ENCODE measurements at places on chromosomes 6 and 20.

DNA sequence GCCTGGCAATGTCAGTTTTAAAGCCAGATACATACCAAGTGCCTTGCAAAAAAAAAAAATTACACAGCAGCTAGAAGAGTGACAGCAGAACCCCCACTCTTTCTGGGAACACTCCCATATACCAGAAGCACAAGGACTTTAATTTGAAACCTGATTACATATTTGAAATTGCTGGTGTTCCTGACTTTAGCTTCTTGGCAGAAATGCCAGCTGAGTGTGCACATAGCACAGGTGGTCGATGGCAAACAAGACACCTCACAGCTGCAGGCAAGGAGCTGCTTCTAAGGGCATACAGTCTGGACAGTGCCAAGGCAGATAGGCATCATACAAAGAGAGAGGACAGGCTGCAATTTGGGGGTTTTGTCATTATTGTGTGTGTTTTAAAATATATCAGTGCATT, 150.7 kb upstream of the SGK1 start:
- no peak for DNase-seq

DNA sequence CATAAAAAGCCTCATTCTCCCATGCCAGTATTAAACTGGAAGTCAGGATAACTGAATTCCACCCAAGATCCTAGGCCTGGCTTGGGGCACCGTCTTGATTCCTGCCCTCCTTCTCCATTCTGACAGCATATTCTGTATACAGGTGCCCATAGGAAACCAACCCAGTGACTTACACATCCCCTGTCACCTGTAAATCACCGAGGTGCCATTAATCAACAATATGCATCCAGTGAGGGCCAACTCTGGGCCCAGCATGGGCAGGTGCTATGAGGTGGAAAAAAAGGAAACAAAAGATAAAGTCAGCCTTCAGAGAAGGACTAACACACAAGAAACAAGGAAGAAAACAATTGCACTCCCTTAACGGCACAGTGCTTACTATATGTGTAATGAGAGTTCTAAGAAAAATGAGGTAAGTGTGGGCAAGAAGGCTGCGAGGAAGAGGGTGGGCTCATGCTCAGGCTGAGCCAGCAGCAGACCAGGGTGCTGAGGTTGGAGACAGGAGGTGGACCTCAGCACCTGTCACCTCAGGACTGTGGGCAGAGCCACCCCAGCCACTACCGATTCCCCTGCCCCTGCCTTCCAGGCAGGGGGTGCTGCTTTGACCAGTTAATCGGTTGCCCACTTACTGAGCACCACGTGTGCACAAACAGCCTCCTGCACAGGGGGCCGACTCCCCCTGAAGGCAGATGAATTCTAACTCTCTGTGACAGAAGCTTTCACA, 105.9 kb downstream of the TRERF1 start:
- no peak for DNase-seq

DNA sequence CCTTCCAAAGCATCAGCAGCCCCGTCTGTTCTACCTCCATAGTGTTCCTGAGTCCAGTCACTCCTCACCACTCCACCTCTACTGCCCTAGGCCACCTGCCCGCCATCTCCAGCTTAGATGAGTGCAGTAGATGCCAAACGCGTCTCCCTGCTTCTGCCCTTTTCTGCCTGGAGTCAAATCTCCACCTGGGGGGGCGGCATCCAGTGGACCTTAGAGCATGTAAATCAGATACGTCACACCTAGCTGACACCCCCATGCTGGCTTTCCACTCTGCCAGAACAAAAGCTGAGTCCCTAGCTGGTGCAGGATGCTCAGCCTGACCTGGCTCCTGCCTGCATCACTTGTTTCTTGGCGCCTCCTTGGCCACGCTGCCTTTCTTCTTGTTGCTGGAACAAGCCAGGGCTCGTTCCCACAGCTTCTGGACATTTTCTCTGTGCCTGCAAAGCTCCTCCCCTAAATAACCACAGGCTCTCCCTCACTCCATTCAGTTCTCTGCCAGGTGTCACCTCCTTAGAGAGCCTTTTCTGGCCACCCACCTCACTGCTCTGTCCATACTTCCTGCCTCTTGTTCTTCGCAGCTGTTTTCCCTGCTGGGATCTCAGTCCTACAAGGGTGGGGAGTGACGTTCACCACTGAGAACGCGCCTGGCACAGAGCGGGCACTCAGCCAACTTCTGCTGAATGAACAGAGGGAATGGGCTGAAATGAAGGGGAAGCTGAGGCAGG, 5.8 kb downstream of the DDR1 start:
- DNase-seq = no peak

DNA sequence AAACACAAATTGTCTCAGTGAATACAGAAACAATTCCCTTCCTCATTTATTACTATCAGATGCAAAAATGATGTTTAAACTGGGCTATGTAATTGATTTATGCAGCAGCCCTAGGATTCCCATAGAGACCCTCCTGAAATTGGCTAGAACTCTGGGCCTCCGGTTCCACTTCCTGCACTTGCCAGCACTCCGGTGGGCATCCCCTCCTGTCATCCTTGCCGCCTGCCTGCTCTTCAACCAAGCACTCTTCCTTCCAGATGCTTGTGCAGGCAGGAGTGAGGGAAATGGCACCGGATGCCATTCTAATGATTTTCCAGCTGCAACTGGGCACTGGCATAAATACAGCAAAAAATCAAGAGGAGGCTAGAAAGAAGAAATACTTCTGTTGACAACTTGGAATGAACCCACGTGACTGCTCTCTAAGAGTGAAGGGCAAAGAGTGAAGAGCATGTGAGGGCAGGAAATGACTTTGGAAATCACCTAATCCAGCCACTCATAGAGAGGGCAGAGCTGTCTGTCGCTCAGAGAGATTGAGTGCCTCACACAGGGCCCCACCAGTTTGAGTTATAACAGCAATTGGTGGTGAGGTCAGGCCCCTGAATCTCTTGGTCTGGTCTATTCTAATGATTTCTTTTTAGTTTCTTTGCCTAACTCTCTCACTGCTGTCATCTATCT, 3.7 kb upstream of the NEDD9 start:
- DNase-seq = no peak

DNA sequence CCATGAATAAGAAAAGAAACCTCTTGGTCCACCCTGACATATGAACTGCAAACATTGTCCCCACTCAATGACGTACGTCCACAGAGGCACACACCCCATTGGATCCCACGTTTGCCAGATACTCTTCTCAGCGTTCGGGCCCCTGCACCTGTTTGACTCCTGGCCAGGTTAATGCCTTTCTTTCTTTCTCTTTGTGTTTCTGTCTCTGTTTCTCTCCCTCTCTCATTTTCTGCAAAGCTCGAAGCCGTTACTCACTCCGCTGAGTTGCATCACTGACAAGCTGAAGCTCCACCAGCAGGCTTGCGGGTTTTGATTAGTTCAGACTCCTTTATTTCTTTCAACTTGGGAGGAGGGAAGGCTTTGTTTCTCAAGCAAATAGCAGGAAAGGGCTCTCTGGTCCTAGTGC, 135.5 kb upstream of the SUPT3H start:
- DNase-seq = no peak

All from activated T-cell treated with anti-CD3 and anti-CD28 coated beads for 48 hours (primary cell).